SK-N-DZ (cell line): ENCODE measurements at places on chromosomes 3 and 15.

GRCh38 chr15:76169018-76169417 is 109.2 kb downstream of the TMEM266 start:
- DNase-seq = peak; percentile 42

GRCh38 chr3:13517253-13517977 is 31.5 kb upstream of the FBLN2 start:
- no peak for DNase-seq

DNA sequence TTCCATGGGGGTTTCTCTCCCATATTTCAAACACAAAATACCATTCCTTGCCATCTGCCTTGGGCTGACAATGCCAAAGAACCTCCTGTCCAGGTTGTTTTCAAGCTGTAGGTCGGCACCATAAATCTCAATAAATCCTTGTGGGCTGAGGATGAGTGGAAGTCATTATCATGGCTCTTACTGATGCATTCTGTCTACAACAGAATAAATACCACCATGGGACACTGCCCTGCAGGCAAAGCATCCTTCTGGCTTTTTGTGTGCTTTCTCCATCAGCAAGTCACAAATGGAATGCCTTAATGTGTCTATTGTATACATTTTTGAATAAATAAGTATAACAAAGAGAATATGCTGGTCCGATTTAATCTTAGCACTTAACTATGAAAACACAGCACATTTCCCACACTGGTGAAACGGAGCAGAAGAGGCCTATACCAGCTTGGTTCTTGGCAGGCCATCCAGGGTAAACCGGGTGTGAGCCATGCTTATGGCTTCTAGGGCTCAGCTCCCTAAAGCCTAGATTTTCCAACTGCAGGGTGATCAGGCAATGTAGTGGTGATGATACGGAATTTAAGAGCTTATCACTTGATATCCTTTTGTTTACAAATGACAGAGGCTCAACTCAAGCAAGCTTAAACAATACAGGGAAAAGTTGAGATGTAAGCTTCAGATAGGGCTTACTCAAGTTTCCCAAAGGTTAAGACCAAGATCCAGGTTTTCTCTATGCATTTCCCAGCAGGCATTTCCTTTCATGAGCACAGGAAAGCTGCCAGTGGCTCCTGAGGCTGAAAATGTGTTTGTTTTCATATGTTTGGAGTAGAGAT is 133.2 kb upstream of the LRTM1 start:
- DNase-seq = no peak

DNA sequence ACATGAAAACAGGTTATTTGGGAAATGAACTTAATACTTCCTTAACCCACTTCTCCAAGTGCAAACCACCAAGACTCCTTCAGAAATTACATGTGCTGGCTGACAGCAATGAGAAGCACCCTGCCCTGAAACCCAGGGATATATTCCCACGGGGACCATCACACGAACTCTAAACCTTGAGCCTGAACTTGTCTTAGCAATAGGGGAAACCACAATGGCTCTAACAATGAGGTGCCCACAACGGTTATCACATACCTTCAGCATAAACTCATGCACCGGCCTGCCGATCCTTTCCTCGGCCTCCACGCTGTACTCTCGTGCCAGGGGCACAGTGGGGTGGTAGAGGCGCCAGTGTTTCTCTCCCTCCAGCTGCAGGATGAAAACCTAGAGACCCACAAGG is 13.4 kb downstream of the RIOX2 start:
- no peak for DNase-seq
